Natural killer cell (primary cell): ENCODE measurements at places on chromosomes 7 and 10.

DNA sequence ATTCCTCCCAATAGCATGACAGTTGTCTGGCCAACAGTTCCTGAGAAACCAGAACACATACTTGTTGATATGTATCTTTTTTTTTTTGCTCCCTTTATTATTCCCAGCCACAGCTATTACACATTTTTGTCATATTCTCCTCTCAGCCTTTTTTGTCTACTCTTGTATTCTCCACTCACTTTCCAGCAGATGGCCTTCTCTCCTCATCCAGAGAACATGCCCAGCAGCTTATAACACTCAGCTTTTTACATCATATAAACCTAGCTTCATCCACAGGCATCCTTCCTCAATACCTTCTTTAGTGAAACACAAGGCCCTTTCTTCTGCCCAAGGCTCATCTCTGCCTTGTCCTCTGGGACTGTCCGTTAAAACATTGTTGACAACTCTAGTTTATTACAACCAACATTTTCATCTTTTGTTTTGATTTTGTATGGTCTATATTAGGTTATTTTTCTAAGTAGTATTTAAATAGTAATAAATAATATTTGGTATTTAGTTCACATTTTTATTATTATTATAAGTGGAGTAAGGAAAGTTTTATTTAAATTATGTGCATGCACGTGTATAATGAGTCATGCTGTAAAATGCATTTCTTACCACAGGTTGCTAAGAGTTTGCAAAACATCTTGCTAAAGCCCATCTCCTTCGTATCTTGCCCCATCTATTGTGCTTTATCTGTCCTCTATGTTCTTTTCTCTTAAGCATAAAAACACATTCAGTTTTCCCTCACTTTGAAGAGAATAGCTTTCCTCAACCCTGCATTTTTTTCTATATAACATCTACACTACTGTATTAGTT lies 101.5 kb downstream of the ORC5 start:
- no peak for DNase-seq

GRCh38 chr7:17745610-17746009 lies 194.7 kb downstream of the SNX13 start:
- DNase-seq = no peak

DNA sequence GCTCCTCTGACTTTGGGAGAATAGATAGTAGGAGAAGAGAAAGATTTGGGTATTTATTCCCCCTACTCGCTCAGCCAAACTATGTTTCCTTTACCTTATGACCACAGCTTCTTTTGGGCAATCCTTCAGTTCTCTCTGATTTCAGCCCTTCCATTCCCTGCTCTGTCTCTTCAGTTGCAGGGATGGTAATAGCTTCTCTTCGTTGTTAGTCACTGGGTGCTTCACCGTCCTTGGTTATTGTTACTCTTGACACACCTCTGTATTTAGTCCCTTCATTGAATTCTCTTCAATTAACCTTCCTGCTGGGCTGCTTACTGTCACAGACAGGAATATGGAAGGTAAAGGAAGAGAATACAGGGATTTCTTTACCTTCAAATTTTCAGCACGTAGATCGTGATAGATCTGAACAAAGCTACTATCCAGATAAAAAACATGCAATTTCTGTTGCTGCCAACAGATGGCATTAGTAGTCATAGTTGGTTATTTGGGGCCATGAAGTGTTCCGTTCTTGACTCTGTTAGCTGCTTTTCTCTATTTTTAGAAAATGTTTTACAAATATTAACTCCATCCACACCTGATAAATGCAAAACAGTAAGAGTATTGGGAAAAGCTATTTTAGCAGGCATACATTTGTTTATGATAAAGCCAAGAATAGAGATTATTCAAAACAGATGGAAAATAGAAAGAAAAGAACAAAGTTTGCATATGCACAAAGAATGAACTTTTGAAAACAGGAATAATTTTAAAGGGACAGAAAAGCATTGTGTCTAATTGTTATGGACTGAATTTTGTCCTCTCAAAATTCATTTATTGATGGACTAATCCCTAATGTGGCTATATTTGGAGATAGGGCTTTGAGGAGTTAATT lies 14.0 kb upstream of the PTTG1IP2 start:
- DNase-seq = no peak

- DNase-seq = no peak
Measured at GRCh38 chr7:21914671-21915070, 31.0 kb downstream of the CDCA7L start.

GRCh38 chr10:102598243-102598642 lies 46.0 kb upstream of the TRIM8 start:
- no peak for DNase-seq

DNA sequence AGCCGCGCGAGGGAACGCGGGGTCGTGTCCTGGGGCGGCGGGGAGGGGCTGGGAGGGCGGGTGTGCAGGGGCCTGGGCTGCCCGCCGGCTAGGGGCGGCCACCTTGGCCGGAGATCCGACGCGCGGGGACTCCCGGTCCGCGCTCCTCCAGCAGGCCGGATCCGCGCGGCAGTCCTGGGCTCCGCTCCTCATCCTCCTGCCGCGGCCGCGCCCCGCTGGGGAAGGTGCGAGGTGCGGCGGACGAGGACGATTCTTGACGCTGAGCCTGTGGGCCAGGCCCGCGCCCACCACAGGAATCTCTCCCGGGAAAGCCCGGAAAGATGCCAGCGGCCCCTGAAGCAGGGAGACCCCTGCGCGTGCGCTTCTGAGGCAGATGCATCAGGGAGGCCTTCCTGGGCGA lies 6.6 kb upstream of the OGDHL start:
- no peak for DNase-seq

GRCh38 chr10:24442234-24442633 lies 233.3 kb downstream of the KIAA1217 start:
- no peak for DNase-seq

GRCh38 chr7:1087952-1088920 lies at the start of gene GPER1:
TSS of gene GPER1 (plus strand) at chr7:1088113. CDS start at chr7:1091729, 3,616 bp downstream.
- DNase-seq = no peak

GRCh38 chr10:4006858-4007257 lies 221.8 kb upstream of the KLF6 start:
- no peak for DNase-seq

- no peak for DNase-seq
Measured at GRCh38 chr10:14020037-14020664, 310.6 kb downstream of the FRMD4A start.

DNA sequence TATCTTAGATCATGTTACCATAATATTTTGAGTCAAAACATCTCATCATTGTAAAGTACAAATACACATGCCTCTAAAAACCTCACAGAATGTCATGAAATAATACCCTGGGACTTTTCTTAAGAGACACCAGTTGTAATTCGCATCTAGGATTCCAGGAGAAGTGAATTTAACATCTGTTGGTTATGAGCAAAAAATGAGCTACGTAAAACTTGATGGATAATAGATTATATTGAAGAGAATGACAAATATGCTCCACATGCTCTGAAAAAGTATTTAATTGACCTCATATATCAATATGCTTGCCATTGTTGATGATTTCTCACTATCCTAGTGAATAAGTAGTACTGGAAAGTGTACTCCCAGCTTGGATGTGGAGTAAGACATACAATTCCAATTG lies 227.0 kb downstream of the BBS9 start:
- no peak for DNase-seq

DNA sequence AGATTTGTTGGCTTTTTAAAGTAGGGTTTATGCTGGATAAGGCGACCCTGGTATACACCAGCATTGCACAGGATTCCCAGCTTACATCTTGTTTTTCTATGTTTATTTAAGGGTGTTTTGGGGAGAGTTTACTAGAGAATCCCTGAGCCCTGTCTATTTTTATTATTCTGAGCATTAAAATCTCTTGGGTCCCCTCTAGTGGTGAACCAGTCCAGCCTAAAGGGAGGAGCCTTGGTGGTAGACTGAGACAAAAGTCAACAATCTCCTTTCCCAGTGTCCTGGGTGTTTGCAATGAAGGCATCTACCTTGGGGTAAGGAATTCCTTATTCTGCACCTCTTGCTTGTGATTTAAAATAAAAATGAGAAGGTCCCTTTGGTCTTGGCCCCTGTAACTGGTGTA lies 38.2 kb downstream of the ANTXRL start:
- peak; percentile 42 for DNase-seq

GRCh38 chr10:44198780-44199097 lies 186.2 kb downstream of the CXCL12 start:
- no peak for DNase-seq

- DNase-seq = no peak
Measured at GRCh38 chr7:158185653-158186052, 402.0 kb downstream of the PTPRN2 start.

DNA sequence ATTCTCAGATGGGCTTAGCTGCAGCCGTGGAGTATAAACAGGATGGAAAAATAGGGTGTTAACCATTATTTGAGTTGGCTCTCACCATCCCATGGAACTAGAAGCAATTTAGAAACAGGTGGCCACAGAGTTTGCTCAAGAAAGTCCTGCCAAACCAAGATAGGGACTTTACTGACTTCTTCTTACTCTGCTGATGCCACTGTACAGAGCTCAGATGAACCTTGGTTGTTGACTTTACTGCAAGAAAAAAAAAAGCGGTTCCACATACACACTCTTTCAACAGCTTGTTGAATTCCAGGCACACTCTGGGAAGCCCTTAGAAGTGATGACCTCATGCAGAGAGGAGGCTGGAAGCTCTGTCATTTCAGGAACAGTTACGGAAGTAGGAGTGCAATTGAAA lies 753.4 kb downstream of the NRG3 start:
- DNase-seq = no peak
